ENCODE measurements at places on chromosomes 2 and 18.

GRCh38 chr2:17763641-17764333 is 9.8 kb downstream of the GEN1 start:
- no peak for DNase-seq

GRCh38 chr2:203751685-203752271 is 45.3 kb downstream of the CD28 start:
- no peak for DNase-seq

DNA sequence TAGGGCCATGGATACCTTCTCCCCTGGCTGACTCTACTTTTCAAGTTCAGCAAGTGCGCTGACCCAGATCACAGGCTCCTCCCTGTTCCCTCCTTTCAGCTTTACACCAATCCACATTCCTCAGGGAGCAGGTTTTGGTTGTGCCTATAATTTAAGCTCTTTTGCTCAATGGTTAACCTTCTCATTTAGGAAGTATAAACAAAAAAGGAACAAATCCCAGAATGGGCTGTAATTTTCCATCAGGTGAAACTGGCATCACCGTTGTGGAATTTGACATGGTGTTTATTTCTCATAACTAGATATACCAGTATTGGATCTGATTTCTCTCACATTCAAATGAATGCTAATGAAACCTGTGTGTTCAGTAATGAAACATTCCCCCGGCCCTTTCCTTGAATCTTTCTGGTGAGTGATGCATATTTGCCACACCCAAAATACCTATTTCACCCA is 13.6 kb downstream of the STRN start:
- no peak for DNase-seq

- DNase-seq, result no peak
These were observed 391.4 kb upstream of the CDH19 start for GRCh38 chr18:66995270-66995669.

- no peak for DNase-seq
These were observed 100.4 kb upstream of the LCLAT1 start for GRCh38 chr2:30346471-30347169.

DNA sequence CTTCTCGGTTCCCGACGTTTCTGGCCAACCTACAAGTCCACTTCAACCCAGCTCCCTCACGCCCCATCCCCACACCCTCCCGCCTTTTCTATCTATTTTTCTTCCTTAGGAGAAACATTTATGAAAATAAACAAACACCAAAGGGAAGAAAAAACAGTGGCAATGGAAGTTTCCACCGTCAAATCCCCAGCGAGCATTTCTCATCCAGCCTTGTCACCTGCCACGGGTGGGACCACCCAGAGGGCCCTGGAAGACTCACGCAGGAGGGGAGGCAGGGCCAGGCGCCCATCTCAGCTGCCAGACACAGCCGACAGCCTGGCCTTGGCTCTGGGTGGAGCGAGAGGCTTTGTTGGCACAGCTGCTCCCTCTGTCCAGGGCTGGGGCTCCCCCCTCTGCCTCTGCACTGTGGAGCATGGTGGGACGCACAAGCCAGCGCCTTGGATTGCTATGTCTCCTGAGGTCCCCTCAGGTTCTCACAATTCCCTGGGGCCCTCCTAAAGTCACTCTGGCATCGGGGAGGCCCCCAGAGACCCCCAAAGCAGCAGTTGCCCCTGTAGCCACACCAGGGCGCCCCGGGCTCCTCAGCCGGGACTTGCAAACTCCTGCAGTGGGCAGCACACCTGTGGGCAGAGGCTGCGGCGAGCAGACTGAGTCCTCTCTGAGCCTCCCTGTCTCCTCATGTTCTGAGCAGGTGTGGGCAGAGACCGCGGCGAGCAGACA is 395.7 kb upstream of the SALL3 start:
- DNase-seq, result no peak

- no peak for DNase-seq
These were observed 1485.1 kb upstream of the TMEFF2 start for GRCh38 chr2:193679847-193680246.

- no peak for DNase-seq
These were observed 104.1 kb upstream of the UBXN4 start for GRCh38 chr2:135637456-135638087.

DNA sequence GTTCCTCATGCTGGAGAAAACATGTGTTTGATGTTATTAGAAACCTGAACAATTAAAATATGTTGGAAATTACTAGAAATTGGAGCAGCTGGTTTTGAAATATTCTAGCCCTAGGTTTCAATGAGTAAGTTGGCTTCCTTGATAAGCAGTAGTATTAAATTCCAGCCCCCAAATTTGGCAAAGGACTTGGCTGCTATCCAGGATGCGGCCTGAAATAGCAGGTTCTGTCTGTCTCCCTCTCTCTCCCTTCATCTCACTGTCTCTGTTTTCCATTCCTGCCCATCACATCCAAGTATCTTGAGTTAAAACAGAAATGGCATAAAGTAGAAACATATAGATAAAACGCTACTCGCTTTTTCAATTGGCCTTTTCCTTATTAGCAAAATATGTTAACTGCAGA is 20.9 kb upstream of the GPR45 start:
- DNase-seq, result no peak

GRCh38 chr18:79718878-79719477 is 39.4 kb downstream of the CTDP1 start:
- DNase-seq, result no peak

GRCh38 chr2:124476291-124476690 is 451.2 kb downstream of the CNTNAP5 start:
- DNase-seq, result no peak

GRCh38 chr2:107136733-107137132 is 250.8 kb upstream of the ST6GAL2 start:
- no peak for DNase-seq

- no peak for DNase-seq
These were observed 30.7 kb upstream of the ROCK2 start for GRCh38 chr2:11375025-11375688.

DNA sequence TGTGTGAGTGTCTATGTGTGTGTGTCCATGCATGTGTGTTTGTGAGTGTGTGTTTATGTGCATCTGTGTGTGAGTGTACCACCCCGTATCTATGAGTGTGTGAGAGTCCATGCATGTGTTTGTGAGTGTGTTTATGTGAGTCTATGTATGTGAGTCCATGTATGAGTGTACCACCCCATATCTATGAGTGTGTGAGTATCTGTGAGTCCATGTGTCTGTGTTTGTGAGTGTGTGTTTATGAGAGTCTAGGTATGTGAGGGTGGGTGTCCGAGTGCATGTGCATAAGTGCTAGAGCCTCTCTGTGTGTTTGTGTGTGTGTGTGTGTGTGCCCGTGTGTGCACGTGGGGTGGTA is 86.0 kb upstream of the ATG16L1 start:
- DNase-seq, result no peak

- peak; percentile 16 for DNase-seq
These were observed 33.0 kb upstream of the PTH2R start for GRCh38 chr2:208373460-208374089.

- DNase-seq, result no peak
These were observed 131.2 kb upstream of the TTC27 start for GRCh38 chr2:32496662-32497061.

DNA sequence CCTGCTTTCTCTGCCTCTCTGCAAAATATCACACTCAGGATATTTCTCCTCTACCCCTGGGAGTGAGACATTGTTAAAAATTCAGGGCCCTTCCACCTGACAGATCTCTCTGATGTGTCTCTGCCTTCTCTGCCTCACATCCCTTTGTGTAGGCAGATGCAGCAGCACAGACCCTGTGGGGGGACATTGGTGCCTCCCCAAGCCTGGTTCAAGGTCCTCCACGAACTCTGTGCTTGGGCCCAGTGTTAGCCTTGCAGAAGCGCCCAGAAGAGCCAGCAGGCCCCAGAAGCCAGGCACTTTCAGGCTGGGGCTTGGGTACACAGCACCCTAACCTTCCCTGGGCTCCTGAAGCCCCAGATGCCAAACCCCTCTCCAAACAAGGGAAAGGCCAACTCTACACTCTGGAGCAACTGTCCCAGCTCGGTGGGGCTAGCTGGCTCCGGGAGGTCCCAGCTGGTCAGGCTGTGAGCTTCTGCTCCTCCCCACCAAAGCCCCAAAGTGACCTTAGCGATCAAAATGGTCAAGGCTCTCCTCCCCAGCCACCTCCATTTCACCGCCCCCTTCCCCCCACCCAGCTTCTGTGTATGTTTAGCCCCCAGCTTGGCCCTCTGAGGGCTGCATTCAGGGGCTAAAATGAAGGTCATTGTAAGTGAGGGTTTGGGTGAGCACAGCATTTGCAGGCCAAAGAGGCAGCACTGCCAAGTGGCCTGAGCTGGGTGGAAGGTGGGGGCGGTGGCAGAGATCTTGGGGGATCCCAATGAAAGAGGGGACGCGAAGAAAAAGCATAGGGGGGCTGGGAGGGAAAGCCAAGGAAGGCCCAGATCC is 2.6 kb downstream of the HOXD9 start:
- no peak for DNase-seq

GRCh38 chr18:61606759-61607158 is 273.5 kb downstream of the CDH20 start:
- DNase-seq, result no peak

GRCh38 chr2:120310136-120310535 is 35.8 kb upstream of the INHBB start:
- DNase-seq, result peak; percentile 92

DNA sequence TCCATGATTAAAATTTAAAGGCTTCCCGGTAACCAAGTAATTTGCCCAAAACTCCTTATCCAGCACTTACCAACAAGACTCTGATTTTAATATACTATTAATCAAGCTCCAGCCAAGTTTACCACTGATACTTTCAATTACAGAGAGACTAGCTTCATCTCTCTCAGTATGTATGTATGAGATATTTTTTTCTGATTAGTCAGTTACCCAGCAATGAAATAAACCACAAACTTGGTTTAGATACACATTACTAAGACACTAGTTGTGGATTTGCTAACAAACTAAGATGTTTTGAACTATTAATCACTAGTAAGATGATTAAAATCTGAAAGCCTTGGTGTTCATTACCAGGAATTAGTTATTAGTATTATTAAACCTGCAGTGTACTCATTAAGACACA is 1272.2 kb upstream of the ACVR2A start:
- no peak for DNase-seq

GRCh38 chr18:26864658-26865057 is 849 bp downstream of the AQP4 start:
- no peak for DNase-seq

DNA sequence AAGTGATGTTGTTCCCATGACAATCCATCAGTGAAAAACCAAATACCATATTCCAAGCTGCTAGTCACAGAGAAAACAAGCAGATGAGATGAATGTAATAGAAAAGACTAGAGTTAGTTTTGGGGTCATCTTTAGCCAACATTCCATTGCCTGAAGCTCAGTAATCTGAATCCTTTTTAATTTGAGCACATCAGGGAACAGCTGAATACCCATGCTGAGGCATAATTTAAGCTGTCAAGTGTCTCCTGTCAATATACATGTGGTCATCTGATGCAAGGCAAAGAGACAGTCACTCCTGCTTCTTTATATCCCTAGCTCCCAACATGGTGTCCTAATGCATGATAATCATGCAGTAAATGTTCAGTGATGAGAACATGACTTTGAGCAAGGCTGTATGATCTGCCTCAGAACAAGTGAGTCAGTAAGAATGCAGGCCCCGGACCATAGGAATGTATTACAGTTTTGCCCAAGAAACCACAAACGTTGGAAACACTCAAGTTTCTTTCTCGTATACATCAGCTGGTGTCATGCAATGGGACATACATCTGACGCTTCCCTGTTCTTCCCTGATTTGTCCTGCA is 48.0 kb downstream of the CDK15 start:
- DNase-seq, result no peak

DNA sequence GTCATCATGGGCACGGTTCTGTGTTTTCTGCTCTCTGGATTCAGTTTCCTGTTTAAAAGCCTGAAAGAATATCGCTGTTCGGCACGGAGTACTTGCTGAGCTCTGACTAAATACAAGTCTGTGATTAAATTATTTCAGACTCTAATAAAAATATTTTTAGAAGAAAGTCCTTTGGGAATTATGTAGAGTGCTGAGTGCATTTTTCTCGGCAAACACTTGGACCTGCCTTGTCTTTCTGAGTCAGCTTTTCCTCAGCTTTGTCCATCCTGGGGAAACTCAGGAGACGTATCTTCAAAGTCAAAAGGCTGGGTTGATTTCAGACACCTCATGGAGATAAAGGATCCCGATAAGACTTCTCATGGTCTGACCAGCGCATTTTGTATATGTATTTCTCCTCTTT is 45.9 kb downstream of the IL1R2 start:
- no peak for DNase-seq

DNA sequence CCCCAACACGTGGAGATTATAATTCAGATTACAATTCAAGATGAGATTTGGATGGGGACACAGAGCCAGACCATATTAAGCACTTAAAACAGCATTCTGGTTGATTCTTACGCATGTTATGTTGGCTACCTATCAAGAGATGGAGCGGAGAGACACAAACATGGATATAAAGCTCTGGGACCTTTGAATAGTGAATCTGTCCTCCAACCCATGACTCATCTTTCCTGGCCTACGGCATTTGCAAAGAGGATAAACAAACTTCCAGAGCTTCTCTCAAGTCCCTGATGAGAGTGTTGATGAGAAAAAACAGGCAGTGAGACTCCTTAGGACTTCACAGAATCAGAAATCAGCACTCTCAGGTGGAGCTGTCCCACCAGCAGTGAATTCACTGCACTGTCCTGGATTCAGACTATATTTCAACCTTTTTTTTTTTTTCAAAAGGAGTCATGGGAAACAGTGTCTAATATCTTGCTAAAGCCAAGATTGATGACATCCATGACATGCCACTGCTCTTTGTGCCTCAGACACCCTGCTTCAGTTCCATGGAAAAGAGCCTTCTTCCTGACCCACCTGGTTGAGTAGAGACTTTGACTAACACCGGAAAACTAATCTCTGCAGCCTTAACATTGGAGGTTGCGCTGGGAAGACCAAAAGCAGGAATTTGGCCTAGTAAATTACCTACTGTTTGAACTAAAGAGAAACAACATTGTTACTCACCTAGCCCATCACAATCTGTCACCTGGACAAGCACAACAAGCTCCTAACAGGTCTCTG is 62.1 kb upstream of the NPAS2 start:
- no peak for DNase-seq

- no peak for DNase-seq
These were observed 89.9 kb downstream of the PTPRM start for GRCh38 chr18:7657050-7657449.

DNA sequence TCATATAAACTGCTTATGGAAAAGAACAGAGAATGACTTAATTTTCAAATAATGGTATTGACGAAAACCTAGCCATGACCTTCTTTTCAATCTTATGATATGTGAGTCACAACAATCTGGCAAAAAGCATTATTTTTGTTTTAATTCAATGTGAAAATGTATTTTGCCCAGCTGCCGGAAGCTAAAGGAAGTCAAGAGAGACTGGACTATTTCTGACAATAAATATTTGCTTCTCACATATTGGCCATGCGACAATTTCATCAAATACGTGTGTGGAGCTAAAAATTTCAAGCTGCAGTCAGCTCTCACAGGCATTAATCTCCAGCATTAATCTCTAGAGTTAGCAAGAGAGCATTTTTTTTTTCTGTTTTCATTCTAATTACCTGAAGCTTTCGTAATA is 881.0 kb downstream of the CPS1 start:
- DNase-seq, result no peak

DNA sequence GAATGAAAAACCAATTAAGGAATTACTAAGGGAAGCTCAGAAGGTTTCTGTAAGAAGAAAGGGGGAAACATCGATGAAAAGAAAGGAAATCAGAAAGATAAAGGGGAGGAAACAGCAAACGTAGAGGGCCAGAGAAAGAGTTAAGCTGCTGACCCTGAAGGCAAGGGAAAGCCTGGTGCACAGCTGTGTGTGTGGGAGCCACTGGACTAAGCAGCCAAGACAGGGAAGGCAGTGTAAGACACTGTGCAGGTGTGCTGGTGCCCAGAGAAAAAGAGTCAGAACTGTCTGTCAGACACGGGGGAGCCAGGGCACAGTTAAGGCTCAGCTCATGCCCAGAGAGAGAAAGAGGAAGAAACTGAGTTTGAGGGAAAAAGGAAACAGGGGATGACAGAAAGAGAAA is 104.0 kb downstream of the HIBCH start:
- no peak for DNase-seq
